ENCODE measurements at places on chromosomes 1 and 21. TPM values are rescaled to one million over a fixed set of nuclear protein-coding genes. Genes with fewer than 3 reads are reported as not detected.

DNA sequence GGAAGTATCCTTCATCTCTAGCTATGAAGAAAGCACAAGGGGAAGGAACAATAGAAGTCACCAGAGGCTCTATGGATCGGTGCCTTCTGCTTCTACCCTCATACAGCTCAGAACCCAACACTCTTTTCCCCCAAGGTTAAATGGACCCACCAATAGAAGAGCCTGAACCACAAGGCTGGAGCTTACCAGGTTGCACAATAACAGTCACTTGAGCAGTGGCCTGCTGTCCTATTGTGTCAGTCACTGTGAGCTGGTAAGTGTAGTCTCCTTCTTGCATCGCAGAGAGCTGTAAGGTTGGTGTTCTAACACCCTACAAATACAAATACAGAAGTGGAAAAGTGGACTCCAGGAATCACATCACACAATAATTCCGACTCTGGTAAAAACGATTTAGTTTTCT lies 103.0 kb downstream of the KIAA0319L start:
- DNase-seq: peak; percentile 24

- peak; percentile 89 for DNase-seq
Measured at GRCh38 chr1:168893359-168893801, 164.4 kb upstream of the DPT start.

GRCh38 chr1:115977499-115978258 lies 1.4 kb downstream of the SLC22A15 start:
- DNase-seq: peak; percentile 89

The KRTAP7-1 gene
- not detected for total RNA-seq

GRCh38 chr1:247998811-247999210 lies 14.6 kb upstream of the OR2L5 start:
- DNase-seq: no peak

The CCDC27 gene
- not detected for total RNA-seq

DNA sequence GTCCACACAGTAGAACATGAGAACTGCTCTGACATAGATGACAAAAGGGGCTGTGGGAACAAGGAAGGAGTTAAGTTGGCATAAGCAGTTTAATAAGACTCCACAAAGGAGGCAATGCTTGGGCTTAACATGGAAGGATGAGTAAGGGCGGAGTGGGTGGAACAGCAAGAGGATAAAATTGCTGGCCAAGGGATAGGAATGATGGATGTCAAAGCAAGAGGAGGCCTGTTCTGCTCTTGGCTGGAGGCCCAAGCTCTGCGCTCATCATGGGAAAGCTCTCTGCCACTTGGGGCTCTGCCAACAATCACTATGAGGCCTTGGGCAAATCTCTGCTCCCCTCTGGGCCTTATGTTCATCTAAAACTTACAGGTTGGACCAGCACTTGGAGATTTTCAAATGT lies 98.3 kb upstream of the CAMK1G start:
- DNase-seq: peak; percentile 46

DNA sequence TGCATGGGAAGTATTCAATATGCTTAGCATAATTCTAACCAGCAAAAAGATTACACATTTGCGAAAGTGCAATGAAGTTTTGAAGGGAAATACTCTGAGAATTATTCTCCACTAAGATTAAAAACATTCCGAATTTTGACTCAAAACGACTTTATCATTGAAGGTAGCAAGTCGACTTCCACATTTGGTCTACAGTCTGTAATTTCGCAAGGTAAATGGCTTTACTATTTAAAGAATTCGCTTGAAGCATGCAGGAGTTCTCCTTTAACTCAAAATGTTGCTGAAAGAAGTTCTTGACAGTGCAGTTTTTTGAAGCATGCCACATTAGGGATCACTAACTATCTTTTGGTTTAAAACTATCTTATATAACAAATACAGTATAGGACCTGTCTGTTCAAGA lies 161.0 kb upstream of the HP1BP3 start:
- DNase-seq: no peak

The RGSL1 gene
- total RNA-seq: not detected

GRCh38 chr21:33022828-33023573 lies 2.7 kb upstream of the OLIG2 start:
- no peak for DNase-seq

DNA sequence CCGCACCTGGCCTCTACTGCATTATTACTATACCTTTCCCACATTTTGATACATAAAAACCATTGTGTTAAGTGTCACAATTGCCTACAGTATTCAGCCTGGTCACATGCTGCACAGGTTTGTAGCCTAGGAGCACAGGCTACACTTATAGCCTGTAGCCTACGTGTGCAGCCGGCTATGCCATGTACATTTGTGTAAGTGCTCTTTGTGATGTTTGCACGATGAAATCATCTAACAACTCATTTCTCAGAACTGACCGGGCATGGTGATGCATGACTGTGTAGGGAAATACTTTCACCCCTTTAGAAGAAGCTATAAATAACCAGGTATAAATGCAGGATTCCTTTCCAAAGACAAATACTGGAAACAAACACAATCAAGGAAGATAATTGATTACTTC lies 12.1 kb downstream of the ERG start:
- peak; percentile 83 for DNase-seq

DNA sequence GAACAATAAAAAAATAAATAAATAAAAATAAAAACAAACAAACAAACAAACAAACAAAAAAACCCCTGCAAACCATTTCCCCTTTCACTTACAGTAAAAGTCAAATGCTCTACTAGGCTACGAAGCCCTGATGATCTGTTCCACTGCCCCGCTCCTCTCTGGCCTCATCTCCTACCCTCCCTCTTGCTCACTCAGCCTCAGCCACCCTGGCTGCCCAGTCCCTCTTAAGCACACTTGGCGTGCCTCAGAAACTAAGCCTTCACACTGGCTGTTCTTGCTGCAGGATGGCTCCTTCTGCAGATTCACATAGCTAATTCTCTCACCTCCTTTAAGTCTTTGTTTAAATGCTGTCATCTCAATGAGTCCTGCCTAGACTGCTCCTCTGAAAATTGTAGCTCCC lies 30.8 kb upstream of the UHMK1 start:
- no peak for DNase-seq

DNA sequence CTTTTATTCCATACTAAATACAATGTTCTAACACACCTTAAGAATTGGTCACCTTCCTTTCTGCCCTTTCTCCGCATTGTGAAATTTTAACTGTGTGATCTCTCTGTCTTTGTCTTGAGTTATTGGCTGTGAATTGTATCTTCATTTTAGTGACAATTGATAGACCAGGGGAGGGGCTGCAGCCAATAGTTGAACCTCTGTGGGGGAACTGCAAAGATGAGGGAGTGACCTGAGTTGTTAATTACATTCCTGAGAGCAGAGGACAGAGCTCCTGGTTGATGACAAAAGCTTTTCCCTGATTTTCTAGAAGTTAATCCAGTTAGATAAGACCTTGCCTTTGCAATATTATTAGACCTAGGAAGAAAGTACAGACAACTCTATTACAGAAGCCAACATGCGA lies 1535.7 kb downstream of the BRINP3 start:
- DNase-seq: no peak

DNA sequence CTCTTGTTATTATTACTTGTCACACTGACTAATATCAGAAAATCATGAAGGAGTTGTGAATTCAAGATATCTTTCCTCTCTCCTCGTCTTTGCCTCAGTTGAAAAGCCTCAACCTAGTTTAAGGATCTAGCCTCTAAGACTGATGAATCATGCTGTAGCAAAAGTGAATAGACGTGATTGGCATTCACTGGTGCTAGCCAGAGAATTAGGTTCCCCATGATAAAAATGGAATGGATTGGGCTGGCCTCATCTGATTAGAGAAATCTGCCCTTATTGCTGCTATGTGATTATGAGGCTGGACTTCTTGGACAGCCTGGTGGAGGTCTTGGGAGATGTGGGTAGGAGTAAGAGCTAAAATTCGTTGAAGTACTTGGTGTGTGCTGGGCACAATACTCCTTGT lies 208.2 kb downstream of the BACH1 start:
- no peak for DNase-seq

- peak; percentile 82 for DNase-seq
Measured at GRCh38 chr21:17454315-17455027, 58.4 kb upstream of the CXADR start.

GRCh38 chr1:33374336-33375105 lies 53.6 kb upstream of the A3GALT2 start:
- peak; percentile 64 for DNase-seq

DNA sequence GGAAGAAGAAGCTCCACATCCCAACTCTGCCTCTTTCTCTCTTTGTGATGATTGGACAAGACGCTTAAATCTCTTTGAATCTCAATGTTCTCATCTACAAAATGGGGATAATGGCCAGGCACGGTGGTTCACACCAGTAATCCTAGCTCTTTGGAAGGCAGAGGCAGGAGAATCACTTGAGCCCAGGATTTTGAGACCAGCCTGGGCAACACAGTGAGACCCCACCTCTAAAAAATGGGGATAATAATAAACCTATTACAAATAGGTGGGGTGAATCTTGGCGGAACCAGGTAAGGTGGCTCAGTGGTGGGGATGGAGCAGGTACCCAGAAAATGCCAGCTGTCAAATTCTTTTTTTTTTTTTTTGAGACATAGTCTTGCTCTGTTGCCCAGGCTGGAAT lies 29.4 kb upstream of the ARHGEF10L start:
- DNase-seq: no peak

The YBEY gene
- total RNA-seq: 21.2 TPM

DNA sequence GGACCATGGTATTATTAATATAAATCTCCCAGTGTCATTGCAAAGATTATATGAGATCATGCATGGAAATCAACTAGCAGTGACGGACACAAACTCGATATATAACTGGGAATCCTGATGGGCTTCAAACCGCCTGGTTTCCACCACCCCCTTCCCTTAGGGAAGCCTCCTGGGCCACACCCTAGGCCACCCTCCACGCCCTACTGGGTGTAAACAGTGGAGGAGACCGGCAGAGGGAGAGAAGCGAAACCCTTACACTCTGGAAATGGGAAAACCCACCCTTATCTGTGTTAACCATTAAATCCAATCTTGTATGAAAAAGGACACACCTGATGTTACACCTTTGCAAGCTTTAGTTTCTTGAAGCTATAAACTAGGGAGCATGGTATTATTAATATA lies 595 bp upstream of the ZNHIT6 start:
- no peak for DNase-seq

DNA sequence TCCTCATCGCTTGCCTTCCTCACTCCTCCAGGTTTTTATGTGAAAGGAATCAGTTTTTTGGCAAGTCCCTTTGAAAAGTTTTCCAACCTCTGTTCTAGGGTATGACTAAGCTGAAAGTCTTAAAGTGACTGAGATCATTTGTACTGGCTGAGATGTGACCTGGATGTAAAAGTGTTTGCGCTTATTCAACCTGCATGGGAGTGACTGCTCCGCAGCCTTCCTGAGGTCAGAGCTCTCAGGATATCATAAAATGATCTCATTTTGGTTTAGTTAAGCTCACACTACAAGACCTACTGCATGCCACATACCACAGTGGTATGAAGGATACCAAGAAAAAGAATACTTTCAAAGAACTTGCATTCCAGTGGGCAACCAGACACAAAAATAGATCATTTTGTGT lies 29.8 kb upstream of the TADA1 start:
- peak; percentile 46 for DNase-seq

DNA sequence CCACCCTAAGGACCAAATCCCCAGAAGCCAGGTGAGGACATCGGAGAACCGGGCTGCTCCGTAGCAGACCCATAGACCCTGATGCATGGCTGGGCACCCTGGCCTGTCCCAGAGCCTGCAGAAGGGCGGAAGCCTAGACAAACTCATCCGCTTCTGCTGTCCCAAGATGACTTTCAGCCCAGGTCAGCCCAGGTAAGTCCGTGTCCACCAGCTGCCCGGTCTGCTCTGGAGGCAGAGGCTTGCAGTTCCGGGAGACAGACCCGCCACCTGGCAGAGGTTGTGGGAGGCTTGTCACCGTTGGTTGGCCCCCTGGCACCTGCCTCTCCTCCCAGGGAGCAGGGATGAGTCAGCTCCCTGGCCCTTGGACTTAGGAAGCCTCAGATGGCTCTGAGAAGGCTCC lies 22.8 kb upstream of the POFUT2 start:
- DNase-seq: no peak

GRCh38 chr1:175470591-175470990 lies 272.8 kb downstream of the TNR start:
- DNase-seq: no peak

The CLCA1 gene
- total RNA-seq: not detected

The MAEL gene
- total RNA-seq: not detected

GRCh38 chr1:196649990-196650389 lies 1.9 kb upstream of the CFH start:
- DNase-seq: no peak

The IKBKE gene
- total RNA-seq: 17.7 TPM

DNA sequence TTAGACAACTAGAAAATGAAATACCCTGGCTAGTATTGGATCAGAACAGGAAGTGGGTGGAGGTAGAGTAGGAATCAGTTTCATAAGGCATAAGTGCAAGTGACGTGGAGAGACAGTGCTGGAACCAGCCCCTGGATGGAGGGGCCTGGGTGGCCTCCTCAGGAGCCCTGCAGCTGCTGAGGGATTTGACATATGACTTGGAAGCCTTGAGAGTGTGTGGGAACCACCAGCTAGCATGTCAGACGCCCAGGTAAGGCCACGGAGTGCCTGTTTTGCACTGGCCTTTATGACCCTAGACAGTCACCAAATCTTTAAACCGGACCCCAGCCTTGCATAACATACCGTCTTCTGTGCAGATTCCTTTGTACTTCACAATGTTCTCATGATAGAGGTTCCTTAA lies 94.4 kb downstream of the RAVER2 start:
- DNase-seq: no peak

- no peak for DNase-seq
Measured at GRCh38 chr1:36531833-36532232, 49.1 kb upstream of the CSF3R start.

- DNase-seq: no peak
Measured at GRCh38 chr1:115805597-115805996, 35.3 kb downstream of the NHLH2 start.

GRCh38 chr1:30684259-30684658 lies 39.1 kb downstream of the MATN1 start:
- DNase-seq: no peak

The SDC3 gene
- 39.7 TPM for total RNA-seq

GRCh38 chr1:82565546-82565945 lies 764.8 kb downstream of the ADGRL2 start:
- peak; percentile 92 for DNase-seq

The TEX38 gene
- not detected for total RNA-seq

- DNase-seq: no peak
Measured at GRCh38 chr1:214367841-214368240, 86.9 kb downstream of the SMYD2 start.

Measured in GM23248 (cell line).